ENCODE measurements at places on chromosomes 2 and 18.

DNA sequence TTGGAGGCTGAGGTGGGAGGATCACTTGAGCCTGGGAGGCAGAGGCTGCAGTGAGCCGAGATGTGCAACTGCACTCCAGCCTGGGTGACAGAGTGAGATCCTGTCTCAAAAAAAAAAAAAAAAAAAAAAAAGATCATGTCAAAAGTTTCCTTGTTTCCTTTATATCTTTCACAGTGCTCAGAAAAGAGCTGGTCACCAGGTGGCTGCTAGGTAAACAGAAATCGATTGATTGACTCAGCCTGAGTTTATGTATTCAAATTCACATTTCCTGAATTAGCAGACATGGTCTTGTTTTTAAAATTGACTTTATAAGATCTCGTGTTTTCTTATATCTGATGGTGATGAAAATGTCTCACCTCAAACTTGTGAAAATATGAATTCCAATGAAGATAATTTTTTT, 261.8 kb upstream of the FANCL start:
- DNase-seq, result no peak

DNA sequence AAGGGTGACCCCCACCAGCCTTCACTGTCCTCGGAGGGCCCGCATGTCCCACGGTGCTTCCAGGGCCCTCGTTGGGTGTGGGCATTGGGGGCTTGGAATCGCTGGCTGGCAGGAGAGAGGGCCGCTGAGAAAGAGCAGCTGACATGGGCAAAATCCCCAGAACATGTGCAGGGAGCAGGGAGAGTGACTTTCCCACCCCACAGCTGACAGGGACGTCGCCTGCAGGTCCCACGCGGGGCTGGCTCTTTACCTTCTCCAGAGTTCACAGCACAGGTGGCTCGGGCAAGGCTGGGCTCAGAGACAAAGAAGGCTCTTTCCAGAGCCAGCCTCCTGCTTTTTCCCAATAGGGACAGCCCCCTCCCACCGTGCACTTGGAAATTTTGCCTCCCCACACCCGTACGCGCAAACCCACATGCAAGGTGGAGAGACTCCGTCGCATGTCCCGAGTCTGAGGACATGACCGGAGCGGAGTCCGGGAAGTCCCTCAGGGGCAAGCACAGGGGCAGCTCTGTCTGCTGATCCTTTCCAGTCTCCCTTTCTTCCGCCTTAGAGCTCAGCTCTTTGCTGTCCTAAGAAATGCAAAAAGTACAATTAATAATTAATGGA, 370.2 kb upstream of the MYT1L start:
- no peak for DNase-seq

DNA sequence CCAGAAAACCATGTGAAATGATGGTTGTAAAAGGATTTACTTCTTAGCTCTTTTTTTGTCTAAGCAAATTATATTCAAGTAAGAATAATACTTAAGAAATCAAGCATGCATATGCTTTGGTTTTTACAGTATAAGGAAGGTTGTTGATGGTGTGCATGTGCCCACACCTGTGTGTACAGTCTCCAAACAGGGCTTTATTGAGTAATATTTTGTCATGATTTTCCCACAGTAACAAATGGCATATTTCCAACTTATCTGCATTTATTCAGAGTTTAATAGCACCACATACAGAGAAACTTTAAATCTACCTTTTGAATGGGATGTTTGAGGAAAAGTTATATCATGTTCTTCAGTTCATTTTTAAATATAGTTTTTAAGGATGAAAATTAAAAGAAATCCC, 76.5 kb upstream of the DSG1 start:
- DNase-seq, result no peak

DNA sequence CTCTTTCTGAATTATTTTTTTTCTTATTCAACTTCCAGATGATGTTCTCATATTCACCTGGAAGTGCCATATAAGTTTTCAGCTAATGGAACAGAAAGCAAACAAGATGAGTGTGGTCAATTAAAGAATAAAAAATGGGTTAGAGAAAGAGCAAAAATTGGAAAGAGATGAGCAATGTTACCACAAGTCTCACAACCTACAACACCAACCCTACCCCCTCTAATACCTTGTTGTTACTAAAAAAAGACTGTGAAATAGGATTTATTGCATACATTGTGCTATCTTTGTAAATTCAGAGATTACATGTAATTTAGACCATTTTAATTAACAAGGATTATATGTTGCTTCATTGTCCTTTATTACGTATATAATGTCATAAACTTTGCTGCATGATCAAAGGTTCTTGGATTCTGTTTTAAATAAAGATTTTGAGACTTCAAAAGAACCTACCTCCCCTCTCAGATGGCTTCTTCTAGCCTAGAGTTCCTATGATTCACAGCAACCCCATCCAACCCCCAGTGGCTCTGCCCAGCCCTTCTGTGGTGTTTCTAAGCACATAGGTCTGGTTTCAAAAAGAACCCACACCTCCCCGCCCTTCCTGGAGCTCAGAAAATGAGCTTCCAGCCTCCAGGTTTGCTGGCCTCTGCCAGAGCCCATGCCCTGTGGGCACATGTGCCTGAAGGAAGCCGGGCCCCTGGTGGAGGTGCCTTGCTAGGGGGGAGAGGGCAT, 24.7 kb downstream of the LGALSL start:
- DNase-seq, result no peak

DNA sequence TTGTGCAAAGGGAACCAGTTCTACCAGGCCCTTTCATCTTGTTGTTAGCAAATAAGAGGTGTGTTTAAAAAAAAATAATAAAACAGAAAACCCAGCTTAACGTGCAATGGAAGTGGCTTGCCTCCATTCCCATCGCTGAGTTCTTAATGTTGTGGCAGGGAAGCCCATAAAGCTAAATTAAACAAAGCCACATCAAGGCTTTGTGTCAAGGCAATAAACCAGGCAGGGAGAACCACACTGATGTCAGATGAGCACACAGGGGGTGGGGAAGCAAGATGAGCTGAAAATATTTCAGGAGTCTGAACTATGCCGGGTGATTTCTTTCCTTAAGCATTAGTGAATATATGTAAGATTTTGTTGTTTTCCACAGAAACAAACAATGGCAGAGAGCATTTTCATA, 73.5 kb downstream of the PHLPP1 start:
- DNase-seq, result no peak

GRCh38 chr2:24482972-24483300, 8.1 kb upstream of the NCOA1 start:
- DNase-seq, result no peak

DNA sequence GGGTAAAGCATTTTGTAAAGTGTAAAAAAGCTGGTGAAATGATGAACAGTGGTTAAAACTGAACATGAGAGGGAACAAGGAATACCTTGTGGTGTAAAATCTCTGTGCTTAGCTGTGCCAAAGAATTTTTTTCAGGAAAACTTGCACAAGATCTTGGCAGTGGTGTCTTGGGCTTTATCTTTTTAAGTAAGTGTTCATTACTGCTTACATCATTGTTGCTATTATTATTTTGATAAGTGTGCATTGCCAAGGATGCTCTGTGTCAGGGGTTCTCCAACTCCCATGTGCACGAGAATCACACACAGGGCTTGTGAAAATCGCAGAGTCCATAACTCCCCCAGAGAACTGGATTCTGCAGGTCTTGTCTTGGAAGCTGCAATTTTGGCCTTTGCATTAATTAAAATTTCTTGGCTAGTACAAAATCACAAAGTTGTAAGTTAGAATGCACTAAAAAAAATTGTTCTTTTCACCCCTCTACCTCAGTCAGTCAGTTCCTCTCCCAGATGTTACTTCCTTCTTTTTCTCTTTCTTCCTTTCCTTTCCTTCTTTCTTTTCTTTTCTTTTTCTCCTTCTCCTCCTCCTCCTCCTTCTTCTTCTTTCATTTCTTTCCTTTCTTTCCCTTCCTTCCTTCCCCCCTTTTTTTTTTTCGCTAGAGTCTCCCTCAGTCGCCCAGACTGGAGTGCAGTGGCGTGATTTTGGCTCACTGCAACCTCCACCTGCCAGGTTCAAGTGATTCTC, 37.8 kb downstream of the GATA6 start:
- no peak for DNase-seq

GRCh38 chr2:168194784-168195522, 52.4 kb downstream of the STK39 start:
- peak; percentile 17 for DNase-seq

Data from NCI-H1694 treated with DMSO at 0.1 percent for 48 hours (cell line).